ENCODE measurements at places on chromosomes 4 and X.

DNA sequence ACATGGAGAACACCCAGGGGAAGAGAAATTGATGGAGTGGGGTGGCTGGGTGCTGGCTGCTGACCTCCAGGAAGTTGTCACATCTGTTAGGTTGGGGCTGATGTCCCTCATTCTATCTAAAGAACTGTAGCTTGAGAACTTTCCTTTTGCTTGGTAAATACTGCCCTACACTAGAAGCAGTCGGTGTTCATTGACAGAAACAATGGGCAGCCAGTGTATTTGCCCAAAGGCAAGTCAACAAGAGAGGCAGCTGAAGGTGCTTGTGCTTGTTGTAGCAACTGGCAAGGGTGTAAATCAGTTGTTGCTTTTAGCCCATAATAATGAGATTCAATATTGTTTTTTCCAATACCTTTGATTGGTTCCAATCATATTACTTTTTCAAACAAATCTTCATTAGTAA lies 956 bp downstream of the TMEM154 start:
- DNase-seq, result no peak

DNA sequence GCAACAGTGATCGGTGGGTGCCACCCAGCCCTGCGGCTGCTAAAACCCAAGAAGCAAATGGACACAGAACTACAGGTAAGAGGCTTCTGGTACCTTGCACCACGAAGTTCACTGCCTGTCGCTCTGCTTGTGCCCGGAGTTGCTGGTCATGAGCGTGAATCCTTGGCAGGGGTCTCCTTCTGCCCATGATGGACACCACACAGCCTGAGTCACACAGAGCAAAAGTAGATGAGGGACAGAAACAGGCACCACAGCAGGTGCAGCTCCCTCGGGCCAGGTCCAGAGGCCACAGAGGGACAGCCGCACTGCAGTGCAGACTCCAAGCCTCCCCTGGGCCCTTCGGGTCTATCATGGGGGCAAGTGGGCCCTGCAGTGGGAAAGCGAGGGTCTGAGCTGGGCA lies 22.4 kb downstream of the NAT8L start:
- no peak for DNase-seq

DNA sequence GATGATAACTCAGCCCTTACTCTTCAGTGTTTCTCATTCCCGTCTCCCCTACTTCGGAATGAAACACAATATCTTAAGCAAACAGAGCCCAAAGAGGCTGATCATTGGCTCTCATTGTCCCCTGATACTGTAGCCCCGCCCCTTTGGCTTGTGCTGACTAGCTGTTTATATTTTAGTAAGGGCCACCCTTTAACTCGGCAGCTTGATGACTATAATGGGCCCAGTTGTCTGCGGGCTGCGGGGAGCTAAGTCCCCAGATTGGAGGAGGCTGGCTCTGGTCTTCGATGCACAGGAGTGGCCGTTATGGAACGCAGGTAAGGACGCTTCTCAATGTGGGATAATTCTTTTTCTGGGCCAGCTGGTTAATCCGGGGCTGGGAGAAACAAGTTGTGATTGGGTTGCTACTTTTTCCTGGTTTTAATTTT lies at the start of gene TRIM2:
Gene TRIM2 (plus strand): TSS at position 197 of the 425 bp plus-strand sequence. CDS start 88 bp downstream, at position 285.
- peak; percentile 67 for DNase-seq

- no peak for DNase-seq
Observed at GRCh38 chrX:149630681-149631233, 835 bp downstream of the TMEM185A start.

DNA sequence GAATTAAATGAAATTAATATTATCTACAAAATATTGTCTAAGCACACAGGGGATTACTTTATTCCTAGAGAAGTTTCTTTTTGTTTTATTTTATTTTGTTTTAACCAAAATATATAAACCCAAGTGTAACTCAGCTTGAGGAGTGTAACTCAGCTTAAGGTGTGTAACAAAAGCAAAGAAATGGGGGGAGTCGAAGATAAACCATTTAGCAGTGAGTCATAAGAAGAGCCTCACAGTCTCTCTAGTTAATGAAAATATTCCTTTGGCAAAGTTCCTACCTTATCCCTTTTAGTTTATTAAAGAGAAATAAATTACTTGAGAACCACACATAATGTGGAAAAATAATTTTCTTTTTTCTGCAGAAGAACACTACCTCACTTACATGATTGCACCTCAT lies 261.8 kb downstream of the KCTD8 start:
- DNase-seq, result no peak

GRCh38 chrX:13837290-13837745 lies 20.4 kb upstream of the GPM6B start:
- no peak for DNase-seq

GRCh38 chr4:11881947-11882346 lies 453.3 kb upstream of the HS3ST1 start:
- no peak for DNase-seq

DNA sequence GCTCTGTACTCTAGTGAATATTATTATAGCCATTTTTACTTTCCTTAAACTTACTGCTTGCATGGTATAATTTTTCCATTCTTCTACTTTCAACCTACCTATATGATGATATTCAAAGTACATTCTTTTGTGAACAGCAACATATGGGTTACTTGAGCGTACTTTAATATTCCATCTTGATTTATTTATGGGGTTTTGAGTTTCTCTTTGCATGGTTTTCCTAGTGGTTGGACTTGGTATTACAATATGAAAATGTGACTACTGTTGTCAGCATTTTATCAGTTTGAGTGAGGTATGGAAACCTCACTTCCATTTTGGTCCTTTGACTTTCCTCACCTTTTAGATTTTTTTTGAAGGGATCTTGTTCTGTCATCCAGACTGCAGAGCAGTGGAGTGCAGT lies 35.9 kb downstream of the ADGRG4 start:
- no peak for DNase-seq

GRCh38 chr4:103158760-103159159 lies 39.4 kb downstream of the CENPE start:
- no peak for DNase-seq

- DNase-seq, result peak; percentile 66
Observed at GRCh38 chr4:123398853-123399626, 2.4 kb downstream of the SPRY1 start.

- no peak for DNase-seq
Observed at GRCh38 chr4:152068866-152069265, 308.1 kb upstream of the GATB start.

DNA sequence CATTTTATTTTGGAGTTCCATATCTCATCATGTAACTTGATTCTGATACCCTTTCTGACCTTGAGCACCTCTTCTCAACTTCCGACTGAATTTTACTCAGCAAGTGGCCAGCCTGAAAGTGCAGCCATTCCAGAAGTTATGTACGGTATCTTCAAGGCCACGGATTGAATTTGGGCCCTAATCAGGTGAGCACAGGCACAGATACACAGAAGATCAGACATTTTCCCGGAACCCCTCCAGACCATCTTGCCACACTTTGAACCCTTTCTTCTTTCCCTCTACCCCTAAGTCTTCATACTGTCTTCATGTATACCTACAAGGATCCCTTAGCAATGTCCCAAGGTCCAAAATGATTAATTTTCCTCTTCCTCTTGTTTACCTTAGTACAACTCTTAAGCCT lies 108.2 kb downstream of the FNIP2 start:
- no peak for DNase-seq

GRCh38 chrX:108019382-108019875 lies 25.4 kb upstream of the VSIG1 start:
- no peak for DNase-seq

GRCh38 chr4:5747738-5748375 lies 36.9 kb downstream of the EVC start:
- peak; percentile 43 for DNase-seq

- DNase-seq, result no peak
Observed at GRCh38 chr4:70903291-70903603, 1.1 kb downstream of the MOB1B start.

DNA sequence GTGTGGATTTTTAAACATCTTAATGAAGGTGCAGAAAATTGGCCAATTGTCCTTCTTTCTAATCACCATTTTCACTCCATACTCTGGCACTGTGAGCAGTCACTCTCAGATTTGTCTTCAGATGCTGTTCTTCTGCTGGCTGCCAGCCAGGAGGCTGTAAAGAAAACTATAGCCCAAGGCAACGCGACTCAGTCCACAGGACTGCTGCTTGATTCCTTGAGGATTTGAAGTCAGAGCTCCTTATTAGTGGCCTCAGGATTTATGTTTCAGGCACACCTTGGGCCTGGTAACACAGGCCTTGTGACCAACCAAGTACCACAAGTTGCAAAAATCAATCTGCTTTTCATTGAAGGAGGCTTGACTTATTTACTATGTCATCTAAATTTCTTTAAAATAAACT lies 342.6 kb downstream of the GPM6A start:
- no peak for DNase-seq

All from heart left ventricle (tissue), 16 donors.